ENCODE measurements at places on chromosomes 11 and 22. TPM values are rescaled to one million over a fixed set of nuclear protein-coding genes. Genes with fewer than 3 reads are reported as not detected.
A peak's percentile ranks its signal among the peaks of the same experiment; 100 is the strongest.

DNA sequence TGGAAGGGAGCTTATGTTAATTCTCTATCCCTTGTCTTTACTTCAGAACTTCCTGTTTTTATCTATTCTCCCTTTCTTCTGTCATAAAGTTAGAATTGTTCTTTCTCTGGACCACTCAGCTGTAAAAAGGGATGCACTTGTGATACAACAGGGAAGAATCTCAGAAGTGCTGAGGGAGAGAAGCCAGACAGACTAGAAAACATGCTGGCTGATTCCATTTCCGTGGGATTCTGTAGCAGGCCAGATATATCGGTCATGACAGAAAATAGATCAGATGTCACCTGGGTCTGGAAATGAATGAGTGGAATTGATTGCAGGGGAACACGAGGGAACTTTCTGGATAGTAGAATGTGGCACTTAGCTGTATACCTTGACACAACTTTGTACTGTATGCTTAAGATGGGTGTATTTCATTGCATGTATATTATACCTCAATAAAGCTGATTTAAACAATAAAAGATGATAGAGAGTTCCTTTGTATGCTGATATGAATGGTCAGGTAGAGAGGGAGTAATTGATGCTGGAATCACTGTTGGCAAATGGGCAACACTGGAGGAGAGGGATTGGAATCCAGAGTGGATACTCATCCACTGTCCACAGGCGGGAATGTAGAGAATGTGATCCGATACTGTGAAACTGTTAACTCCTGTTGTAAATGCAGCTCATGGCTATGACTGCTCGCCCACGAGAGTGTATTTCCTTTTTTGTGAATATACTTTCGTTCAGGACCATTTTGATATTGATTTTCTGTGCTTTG, 59.6 kb downstream of the ATXN10 start:
- no peak for DNase-seq

DNA sequence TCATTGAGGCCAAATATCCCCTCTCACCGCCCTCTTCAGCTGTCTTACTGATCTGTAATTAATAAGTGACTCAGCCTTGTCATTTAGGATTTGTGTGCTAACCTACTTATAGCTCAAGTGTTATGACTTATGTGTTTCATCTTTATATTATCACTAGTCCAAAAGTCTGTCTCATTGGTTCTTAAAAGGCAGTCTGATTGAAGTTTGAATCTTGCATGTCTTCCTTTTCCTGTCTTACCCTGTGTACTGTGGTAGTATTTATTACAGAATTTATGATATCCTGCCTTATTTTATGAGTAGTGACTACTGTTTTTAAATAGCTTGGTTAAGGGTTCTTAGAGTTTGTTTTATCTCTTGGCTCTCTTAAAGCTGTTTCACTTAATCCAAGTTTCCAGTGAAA, 6.3 kb downstream of the DEPDC7 start:
- DNase-seq: no peak

DNA sequence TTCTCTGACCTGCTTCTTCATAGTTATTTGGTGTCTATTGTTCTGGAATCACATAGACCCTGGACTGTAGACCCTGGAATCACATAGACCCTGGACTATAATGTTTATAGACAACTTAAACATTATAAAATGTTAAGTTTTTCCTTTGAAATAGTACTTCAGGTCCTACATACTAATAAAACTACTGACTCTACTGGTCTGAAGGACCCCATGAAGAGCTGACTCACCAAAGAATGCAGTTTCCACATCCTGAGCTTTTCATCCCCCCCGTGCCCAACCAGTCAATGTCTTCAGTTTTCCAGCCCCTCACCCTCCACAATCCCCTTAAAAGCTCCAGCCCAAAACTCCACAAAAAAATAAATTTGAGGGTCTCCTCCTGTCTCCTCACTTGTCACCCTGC, 6.6 kb upstream of the PLEKHA7 start:
- DNase-seq: no peak

- no peak for DNase-seq
These were observed 24.9 kb downstream of the DHCR7 start for GRCh38 chr11:71423181-71423790.

- DNase-seq: peak; percentile 80
These were observed at the start of gene RRP7A for GRCh38 chr22:42519525-42520401. Gene RRP7A (minus strand): TSS chr22:42519796. CDS start chr22:42519786, 10 bp downstream.

GRCh38 chr11:60878245-60879101, 11.1 kb downstream of the ZP1 start:
- DNase-seq: peak; percentile 41

- no peak for DNase-seq
These were observed 924 bp downstream of the YPEL1 start for GRCh38 chr22:21734540-21735199.

DNA sequence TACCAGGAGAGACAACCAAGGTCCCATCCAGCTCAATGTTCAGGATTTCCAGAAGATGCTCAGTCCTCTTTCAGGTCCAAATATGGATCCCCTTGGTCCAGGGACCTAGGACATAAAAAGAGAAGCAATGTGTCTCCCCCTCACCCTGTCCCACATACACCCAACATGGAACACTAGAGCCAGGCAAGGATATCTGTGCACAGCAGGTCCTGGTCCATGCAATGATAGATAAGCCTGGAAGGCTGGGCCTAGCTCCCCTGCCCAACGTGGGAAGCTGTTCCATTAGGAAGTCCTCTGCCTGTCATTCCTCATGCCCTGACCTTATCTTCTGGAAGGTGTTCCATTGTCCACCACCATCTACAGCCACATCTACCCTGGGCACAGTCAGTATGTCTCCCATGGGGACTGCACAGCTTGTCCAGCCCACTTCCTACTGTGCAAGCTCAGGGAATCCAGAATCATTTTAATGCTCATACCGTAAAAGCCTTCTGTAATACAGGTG, 1434.8 kb downstream of the TBC1D22A start:
- DNase-seq: no peak

GRCh38 chr22:19290400-19291217, 910 bp downstream of the CLTCL1 start:
- DNase-seq: no peak

DNA sequence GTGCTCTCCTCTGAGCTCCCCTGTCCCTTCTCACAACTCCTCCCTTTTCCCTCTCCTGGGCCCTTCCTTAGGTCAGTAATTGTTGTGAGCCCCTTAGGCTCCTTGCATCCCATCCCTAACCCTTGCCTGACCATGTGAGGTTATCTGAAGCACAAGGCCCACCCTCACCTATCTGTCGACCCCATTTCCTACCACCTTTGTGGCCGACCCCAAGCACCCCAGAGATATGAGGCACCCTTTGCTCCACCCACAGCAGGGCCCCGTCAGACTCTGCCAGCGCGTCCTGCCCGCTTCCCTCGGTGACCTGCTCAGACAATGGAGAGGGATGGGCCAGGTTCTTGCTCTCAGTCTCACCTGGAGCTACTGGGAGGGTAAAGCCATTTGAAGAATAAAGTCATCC, 1.3 kb downstream of the GNG3 start:
- DNase-seq: peak; percentile 61

DNA sequence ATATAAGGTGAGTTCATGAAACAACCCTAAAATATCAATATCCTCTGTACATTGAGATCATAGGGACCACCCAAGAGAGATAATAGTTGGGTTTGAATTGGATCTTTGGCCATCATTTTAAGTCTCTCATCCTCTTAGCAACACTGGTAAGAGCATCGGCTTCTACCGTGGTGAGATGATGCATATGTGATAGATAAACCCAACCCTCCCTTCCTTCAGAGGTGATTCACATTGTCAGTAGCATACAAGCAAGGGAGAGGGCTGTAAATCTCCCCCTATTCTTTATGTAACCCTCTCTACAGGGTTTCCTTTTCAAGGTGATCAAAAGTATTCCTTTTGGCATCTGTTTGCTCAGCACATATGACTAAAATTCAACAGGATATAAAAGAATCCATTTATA, 102.4 kb upstream of the MTMR2 start:
- no peak for DNase-seq

- DNase-seq: no peak
These were observed at the start of gene PRR5L for GRCh38 chr11:36295926-36296325. Gene PRR5L (plus strand): TSS chr11:36296288. CDS start chr11:36401122, 104,834 bp downstream.

TMEM132A gene
- polyA plus RNA-seq: 2.9 TPM

DEPDC5 gene
- 12.1 TPM for polyA plus RNA-seq

MSANTD2 gene
- 9.9 TPM for polyA plus RNA-seq

CRYBA4 gene
- not detected for polyA plus RNA-seq

PDE2A gene
- polyA plus RNA-seq: 17.6 TPM

DCHS1 gene
- polyA plus RNA-seq: 5.2 TPM
